ENCODE measurements at places on chromosomes 7 and 10. TPM values are rescaled to one million over a fixed set of nuclear protein-coding genes. Genes with fewer than 3 reads are reported as not detected.
A peak's percentile ranks its signal among the peaks of the same experiment; 100 is the strongest.

The EPHA1 gene
- not detected for total RNA-seq

The OPN4 gene
- not detected for total RNA-seq

The OR2A5 gene
- total RNA-seq = not detected

The SLC12A9 gene
- 17.9 TPM for total RNA-seq

DNA sequence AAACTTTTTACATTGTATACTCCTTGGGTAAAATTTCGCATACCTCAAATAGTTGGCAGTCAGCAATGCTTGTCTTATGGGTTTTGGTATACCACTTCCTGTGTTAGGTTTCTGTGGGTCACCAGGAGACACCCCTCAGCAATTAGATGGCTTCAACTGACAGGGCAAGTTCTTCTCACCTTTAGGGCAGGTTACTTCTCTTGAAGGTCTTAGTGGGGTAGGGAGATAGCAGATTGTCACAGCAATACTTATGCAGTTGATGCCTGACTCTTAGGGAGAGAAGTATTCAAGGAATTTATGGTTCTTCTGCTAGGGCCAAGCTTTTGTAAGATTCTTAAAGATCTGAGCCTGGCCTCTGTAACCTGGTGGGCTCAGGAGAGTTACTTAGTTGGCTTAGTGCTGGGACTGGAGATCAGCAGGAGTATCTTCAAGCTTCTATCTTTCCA lies 42.9 kb downstream of the MKLN1 start:
- no peaks in the 10 kb centered on the region for H3K27me3 ChIP-seq
- H3K27ac ChIP-seq = no peak overlapping the region
- H3K4me1 ChIP-seq = no peaks in the 10 kb centered on the region

DNA sequence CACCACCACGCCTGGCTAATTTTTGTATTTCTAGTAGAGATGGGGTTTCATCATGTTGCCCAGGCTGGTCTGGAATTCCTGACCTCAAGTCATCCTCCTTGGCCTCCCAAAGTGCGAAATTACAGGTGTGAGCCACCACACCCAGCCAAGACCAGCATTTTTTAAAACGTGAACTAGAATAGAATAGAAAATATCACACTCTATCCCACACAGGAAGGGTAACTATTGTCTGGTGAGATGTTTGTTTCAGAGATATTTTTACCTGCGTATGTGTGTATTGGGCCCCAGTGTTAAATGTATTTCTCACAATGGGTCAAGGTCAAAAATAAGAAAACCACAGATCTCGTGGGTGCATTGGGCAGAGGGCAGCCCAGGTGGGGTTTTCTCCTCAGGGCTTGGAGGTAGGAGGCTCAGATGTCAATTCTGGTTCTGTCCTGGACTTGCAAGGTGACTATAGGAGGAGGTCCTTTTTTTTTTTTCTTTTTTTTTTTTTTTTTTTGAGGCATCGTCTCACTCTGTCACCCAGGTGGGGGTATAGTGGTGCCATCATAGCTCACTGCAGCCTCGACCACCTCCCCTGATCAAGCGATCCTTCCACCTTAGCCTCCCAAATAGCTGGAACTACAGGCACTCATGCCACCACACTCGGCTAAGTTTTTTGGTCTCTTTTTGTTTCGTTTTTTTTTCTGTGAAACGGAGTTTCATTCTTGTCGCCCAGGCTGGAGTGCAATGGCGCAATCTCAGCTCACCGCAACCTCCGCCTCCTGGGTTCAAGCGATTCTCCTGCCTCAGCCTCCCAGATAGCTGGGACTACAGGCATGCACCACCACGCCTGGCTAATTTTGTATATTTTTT lies 19.0 kb downstream of the SH2B2 start:
- H3K27me3 ChIP-seq = no peaks in the 10 kb centered on the region
- H3K4me3 ChIP-seq = no peak overlapping the region
- no peak for DNase-seq
- H3K4me1 ChIP-seq = no peaks in the 10 kb centered on the region

DNA sequence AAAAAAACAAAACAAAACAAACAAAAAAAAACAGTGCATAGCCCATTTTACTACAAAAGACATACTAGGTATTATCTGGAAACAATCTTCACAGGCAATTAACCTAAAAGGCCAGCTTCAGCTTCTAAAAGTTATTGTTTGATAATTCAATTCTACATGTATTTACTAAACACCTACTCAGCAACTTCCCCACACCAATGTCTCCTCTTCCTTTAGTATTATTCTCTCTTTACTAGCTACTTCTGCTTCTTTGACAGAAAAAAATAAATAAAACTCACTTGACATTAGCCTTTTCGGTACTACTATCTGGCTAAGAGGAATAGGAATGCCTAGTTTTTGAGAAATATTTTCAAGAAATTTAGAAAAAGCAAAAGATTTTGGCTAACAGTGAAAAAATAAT lies 2.8 kb downstream of the TM9SF3 start:
- H3K27ac ChIP-seq = no peak overlapping the region
- DNase-seq = no peak
- H3K4me1 ChIP-seq = peaks cover 81% of the 10 kb centered on the region
- no peaks in the 10 kb centered on the region for H3K27me3 ChIP-seq

DNA sequence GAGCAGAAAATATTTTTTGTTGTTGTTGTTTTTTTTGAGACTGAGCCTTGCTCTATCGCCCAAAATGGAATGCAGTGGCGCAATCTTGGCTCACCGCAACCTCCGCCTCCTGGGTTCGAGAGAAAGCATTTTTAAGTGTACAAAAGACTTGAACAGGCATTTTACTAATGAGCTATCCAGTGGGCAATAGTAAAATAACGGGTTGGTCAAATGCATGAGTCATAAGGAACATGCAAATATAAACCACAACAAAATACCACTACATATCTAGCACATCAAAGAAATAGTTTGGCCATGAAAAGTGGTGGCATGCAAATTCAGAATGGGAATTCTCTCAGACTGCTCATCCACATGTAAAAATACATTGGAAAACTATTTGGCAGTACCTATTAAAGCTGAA lies 71.7 kb upstream of the TMEM106B start:
- no peak for DNase-seq
- no peaks in the 10 kb centered on the region for H3K27me3 ChIP-seq
- H3K27ac ChIP-seq = no peak overlapping the region
- no peaks in the 10 kb centered on the region for H3K4me1 ChIP-seq

DNA sequence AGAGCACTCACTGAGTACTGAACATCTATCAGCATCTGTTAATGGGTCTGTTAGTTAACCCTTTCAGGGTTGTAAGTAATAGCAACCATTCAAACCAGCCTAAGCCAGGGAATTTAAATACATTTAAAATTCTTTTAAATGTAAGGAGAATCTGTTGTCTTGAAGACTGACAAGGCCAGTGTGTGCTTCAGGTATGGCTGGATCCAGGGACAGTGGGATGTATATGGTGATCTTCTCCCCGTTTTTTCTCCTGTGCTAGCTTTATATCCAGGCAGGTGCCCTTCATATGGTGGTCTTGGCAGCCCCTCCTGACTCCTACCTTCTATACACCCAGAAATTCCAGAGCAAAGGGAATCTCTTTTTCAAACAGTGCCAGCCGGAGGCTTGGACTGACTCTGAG lies 46.6 kb upstream of the DAGLB start:
- no peaks in the 10 kb centered on the region for H3K27me3 ChIP-seq
- no peak for DNase-seq
- no peaks in the 10 kb centered on the region for H3K4me1 ChIP-seq
- H3K36me3 ChIP-seq = no peaks in the 10 kb centered on the region

- no peak overlapping the region for H3K4me3 ChIP-seq
- peaks cover 1% of the 10 kb centered on the region for H3K36me3 ChIP-seq
- H3K4me1 ChIP-seq = no peaks in the 10 kb centered on the region
- no peak overlapping the region for H3K27ac ChIP-seq
- no peak for DNase-seq
Observed at GRCh38 chr7:128099204-128099671, 68.0 kb upstream of the LRRC4 start.

- H3K27ac ChIP-seq = no peak overlapping the region
- H3K4me3 ChIP-seq = no peak overlapping the region
- H3K36me3 ChIP-seq = no peaks in the 10 kb centered on the region
- H3K27me3 ChIP-seq = no peaks in the 10 kb centered on the region
- no peak for DNase-seq
- no peaks in the 10 kb centered on the region for H3K4me1 ChIP-seq
Observed at GRCh38 chr7:75842836-75843446, 29.3 kb upstream of the CCL24 start.

DNA sequence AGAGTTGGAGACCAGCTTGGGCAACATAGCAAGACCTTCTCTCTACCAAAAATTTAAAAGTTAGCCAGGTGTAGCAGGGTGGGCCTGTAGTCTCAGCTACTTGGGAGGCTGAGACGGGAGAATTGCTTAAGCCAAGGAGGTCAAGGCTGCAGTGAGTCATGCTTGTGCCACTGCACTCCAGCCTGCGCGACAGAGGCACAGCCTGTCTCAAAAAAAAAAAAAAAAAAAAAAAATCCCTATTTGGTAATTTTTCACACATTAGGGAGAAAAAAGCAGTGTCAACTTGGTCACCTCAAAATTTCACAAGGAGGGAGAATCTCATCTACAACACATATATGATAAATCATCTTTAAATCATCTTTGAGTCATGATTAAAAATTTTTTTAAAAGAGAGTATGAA lies 6.4 kb upstream of the ZNF398 start:
- DNase-seq = no peak
- no peak overlapping the region for H3K4me3 ChIP-seq
- no peaks in the 10 kb centered on the region for H3K27me3 ChIP-seq
- no peaks in the 10 kb centered on the region for H3K4me1 ChIP-seq
- H3K27ac ChIP-seq = no peak overlapping the region
- H3K36me3 ChIP-seq = no peaks in the 10 kb centered on the region

DNA sequence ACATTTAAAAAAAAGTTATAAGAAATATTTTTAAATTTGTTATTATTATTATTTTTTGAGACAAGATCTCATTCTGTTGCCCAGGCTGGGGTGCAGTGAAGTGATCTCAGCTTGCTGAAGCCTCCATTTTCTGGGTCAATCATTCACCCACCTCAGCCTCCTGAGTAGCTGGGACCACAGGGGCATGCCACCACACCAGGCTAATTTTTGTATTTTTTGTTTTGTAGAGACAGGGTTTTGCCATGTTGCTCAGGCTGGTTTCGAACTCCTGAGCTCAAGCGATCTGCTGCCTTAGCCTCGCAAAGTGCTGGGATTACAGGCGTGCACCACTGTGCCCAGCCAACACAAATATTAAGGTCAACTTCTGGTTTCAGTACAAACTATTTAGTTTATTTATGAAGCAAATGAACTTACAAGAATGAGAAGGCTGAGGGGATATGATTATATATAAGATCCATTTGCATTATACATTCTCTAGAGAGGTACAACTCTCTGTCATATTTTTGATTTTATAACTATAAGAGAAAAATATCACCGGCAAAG lies 45.9 kb upstream of the FAM133B start:
- H3K27me3 ChIP-seq = no peaks in the 10 kb centered on the region
- no peak overlapping the region for H3K4me3 ChIP-seq
- peaks cover 19% of the 10 kb centered on the region for H3K4me1 ChIP-seq
- no peaks in the 10 kb centered on the region for H3K36me3 ChIP-seq

DNA sequence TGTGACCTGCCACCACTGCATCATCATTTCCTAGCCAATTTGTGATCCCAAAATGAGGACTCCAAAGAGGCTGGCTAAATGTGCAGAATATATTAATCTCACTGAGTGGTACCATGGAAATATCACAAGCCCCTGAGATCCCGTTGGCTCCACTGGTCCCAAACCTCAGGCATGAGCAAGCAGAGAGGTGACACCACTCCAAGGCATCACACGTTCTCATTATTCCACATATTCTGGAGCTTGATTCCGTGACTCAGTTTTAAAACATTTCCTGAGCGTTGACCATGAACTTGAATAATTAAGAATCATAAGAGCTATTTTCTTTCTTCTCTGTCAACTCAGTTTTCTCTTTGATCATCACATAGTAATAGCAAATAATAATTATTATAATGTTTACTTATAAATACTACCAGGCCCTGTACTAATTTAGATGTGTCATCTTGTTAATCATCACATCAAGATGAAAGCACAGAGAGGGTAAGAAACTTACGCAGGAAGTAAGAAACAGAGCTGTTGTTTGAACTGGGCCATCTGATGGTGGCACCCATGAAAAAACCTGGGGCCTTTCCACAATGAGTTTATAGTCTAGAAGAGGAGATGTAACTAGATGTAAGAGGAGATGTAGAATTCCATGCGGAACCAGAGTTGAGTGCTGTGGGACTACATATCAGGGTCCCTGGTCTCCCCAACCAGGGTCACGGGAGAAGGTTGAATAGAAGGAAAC lies 3.5 kb downstream of the APBB1IP start:
- H3K27me3 ChIP-seq = no peaks in the 10 kb centered on the region
- no peaks in the 10 kb centered on the region for H3K36me3 ChIP-seq
- H3K4me3 ChIP-seq = no peak overlapping the region
- H3K4me1 ChIP-seq = no peaks in the 10 kb centered on the region
- DNase-seq = no peak

DNA sequence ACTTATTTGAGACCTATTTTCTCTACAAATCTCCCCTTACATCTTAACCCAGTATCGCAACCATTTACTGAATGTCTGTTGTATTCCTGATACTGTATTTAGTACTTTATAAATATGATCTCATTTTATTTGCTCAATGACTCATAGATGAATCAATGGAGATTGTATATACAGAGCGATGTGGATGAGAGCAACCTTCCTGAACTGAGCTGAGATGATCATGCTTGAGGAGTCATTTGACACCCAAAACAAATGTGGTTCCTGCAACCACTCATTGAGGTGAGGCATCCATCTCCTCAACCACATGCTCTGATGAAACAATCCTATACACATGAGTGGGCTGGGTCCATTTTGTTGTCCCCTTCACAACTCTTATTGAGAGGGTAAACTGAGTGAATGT lies 250.0 kb downstream of the CDC14C start:
- H3K36me3 ChIP-seq = no peaks in the 10 kb centered on the region
- no peaks in the 10 kb centered on the region for H3K27me3 ChIP-seq
- no peak for DNase-seq
- no peak overlapping the region for H3K27ac ChIP-seq
- no peaks in the 10 kb centered on the region for H3K4me1 ChIP-seq

GRCh38 chr7:106418526-106418925 lies 133.7 kb upstream of the NAMPT start:
- H3K27ac ChIP-seq = peak overlapping the region; percentile 60
- DNase-seq = no peak
- no peaks in the 10 kb centered on the region for H3K27me3 ChIP-seq
- H3K4me1 ChIP-seq = no peaks in the 10 kb centered on the region
- no peaks in the 10 kb centered on the region for H3K36me3 ChIP-seq

DNA sequence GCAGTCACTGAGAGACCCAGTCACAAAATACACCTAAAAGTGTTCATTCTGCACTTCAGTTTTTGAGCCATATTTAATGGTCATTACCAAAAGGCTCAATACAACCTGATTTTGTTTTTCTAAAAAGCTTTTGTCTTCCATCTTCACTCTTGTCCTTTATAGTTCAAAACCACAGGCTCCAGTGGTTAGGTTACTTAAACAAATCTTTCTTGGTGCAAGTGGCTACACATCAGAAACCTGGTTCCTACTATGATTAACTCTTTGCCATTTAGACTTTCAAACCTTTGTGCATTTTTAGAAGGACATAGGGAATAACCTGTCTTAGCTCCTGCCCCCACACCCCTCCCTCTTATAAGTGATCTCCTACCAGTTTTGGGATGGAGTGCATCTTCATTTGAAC lies 135.8 kb downstream of the STRA8 start:
- no peak overlapping the region for H3K27ac ChIP-seq
- H3K27me3 ChIP-seq = no peaks in the 10 kb centered on the region
- DNase-seq = no peak
- H3K4me3 ChIP-seq = no peak overlapping the region
- no peaks in the 10 kb centered on the region for H3K4me1 ChIP-seq
- no peaks in the 10 kb centered on the region for H3K36me3 ChIP-seq

GRCh38 chr10:95691281-95691680 lies 2.4 kb downstream of the TCTN3 start:
- H3K4me3 ChIP-seq = no peak overlapping the region
- no peaks in the 10 kb centered on the region for H3K27me3 ChIP-seq
- peaks cover 4% of the 10 kb centered on the region for H3K36me3 ChIP-seq
- no peak overlapping the region for H3K27ac ChIP-seq

Measured in sigmoid colon (tissue), 7 donors.